ENCODE measurements at places on chromosomes 3 and 15. TPM values are rescaled to one million over a fixed set of nuclear protein-coding genes. Genes with fewer than 3 reads are reported as not detected.

DNA sequence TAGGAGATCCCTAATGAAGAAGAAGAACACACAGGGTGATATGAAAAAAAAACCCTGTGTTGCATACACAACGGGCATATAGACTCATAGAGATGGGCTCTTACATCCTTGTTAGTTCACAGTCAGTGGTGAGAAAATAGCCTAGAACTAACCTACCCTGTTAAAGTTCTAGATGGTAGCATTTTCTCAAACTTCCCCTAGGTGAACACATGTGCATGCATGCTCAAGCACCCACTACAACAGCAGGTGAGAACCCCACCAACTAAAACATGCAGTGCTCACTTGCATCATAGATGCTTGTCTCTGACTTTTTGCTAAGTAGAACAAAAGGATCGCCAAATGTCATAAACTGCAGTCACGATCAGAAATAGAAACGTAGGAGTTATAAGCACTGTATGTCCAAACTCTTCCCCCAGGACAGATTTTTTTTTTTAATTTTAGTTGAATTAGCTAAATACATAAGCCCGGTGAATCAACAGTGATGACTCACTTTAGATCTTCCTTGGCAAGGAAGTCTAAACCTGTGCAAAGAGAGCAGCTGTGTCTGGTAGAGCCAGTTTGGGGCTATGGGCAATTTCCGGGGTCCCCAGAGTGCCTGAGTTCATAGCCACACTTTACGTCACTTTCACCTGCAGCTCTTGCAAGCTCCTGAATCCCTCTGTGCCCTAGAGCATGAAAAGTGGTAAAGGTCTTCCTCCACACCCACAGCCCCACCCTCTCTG, 96.2 kb upstream of the SEMA6D start:
- no peak for DNase-seq

- DNase-seq = no peak
These were observed 283.4 kb downstream of the LSAMP start for GRCh38 chr3:116161575-116162525.

DNA sequence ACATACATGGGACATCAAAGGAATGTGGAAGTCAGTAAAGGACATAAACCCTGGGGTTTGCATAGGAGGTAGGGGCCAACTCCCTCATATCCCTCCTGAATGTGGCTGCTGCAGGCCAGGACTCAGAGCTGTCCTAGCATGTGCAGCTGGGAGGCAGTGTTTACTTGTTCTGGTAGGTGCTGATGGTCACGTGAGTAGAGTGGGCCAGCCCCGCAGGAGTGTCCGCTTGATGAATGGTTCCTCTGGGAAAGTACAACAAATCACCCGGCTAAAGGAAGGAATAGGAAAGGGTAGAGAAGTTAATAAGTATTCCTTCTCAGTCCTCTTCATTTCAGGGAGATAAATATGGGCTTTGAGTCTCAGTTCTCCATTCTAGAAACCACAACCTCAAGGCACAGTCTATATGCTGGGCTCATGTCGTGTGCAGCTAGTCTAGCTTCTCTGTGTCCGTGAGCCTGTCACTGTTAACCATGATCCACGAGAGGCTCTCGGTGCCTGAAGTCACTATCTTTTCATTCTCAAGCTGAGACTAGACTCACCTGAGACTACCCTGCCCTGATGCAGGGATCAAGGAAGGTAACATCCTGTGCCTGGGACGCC, 17.9 kb downstream of the RIOX2 start:
- DNase-seq = no peak

DNA sequence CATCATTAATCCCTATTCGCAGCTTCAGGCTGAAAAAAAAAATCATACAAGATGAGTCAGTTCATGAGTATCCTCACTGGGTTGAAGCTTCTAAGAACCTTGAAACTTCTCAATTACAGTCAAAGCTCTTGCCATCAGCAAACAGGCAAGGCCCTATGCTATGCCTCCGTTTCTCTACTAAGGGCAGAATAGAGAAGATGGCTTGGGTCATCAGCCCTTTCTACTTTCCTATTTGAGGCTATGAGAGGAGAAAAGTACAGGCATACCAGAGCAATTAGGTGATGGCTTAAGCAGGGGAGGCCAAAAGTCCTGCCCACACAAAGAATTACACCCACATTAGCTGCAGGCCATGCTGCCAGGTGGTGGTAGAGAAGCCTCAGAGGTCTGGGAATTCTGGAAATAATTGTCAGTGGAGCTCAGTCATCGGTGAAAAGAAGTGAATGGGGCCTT, 89.0 kb downstream of the MRPL46 start:
- DNase-seq = no peak

The LOXL1 gene
- 80.8 TPM for polyA plus RNA-seq

DNA sequence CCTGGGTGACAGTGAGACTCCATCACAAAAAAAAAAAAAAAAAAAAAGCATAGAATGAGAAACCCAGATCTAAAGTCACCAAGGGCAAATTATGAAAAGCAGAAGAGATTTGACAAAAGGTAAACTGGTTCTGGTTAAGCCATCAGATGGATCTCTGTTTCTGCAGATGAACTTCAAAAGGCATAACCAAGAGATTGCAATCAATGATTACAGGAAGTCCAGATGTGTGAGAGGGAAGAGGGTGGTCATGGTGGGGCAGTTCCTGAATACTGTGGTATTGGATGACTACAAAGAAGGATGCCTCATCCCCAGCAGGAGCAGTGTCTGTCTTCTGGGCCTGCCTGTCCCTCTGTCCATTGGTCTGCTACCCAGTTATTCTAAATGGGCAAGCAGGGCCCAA, 3.8 kb downstream of the P4HTM start:
- no peak for DNase-seq

DNA sequence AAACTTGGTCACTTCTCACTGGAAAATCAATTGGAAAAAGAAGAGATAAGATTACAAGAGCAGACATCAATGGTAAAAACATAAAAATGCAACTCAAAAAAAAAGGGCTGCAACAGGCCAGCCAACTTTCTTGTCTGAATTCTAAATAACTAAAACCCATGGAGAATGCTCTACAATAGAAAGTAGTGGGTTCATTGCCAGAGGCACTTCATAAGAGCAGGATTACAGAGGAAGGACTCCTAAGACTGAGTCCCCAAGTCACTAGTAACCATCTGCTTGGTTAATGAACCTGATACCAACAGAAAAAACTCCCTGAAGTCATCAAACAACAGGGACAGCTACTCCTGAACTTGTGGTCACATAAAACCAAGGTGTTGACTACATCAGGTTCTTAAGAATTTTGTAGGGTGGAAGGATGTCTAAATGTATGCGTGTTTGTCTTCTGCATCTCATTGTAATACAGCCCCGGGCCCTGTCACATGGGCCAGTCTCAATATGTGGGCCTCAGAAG, 148.6 kb downstream of the IMPG2 start:
- no peak for DNase-seq

GRCh38 chr15:39200586-39200985, 380.3 kb upstream of the THBS1 start:
- DNase-seq = no peak

DNA sequence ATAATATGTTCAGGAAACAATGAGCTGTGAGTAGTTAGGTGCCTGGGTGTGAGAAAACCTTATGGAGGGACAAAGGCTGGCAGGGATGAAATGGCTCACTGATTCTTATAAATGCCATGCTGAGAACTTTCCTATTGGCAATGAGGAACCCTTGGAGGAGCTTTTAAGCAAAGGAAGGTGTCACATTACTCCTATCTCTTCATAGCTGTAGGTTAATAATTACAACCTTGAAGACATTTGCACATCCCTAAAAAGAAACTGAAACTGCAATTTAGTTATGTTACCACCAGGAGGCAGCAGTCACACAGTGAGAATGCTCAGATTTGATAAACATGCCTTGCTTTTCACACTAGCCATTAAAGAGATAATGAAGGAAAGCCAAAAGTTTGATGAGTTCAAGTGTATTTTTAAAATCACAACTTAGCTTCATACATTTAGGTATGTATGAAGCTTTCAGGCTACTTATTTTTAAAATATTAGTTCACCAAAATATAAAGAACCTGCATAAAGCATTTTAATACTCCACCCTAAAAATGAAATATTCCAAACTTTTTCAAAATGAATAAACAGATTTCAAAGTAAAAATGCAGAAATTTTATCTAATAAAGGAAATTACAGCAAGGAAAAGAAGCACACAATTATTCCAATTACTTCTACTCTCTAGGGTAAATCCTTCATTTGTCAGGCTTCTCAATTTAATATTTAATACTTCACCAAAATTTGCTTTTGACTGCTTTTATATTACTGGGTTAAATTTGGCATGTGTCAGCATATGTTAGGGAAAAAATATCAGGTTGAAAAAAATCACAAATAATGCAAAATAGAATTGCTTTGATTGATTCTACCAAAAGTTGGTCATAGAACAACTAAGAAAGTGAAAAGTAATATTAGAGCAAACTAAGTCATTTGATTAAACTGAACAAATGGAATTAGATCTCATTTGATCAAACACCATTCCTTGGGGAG, 136.9 kb upstream of the SLC2A2 start:
- no peak for DNase-seq

- DNase-seq = no peak
These were observed 57.2 kb upstream of the TOPAZ1 start for GRCh38 chr3:44184319-44184953.

The TMEM62 gene
- polyA plus RNA-seq = 15.7 TPM

The FAM43A gene
- 6.7 TPM for polyA plus RNA-seq

The SLC25A20 gene
- polyA plus RNA-seq = 20.6 TPM

DNA sequence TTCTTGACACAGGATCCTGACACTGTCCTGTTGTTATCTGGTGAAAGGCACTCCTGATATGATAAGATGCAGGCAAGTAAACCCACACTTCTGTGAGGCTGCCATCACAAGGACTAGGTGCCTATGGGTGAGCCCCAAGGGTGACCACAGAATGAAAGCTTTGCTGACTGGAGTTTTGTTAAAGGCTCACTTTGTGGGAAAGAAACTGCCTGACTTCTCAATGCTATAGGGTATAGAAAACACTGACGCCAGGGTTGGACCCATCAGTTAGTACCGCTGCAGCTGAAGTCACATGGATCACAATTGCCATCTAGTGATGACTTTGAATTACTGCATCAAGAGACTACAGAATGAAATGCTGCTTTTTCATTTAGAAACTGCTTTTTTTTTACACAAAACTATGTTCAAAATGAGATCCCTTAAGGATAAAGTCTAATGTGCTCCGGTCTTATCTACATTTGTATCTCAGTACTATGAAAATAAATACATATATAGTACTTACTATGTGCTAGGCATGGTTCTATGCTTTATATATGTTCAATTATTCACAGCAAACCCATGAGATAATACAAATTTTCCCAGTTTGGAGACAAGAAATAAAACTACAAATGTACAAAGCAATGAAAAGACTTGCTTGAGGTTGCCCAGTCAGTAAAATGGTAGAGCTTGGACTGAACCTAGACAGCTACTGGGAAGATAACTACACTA, 64.2 kb upstream of the CMSS1 start:
- peak; percentile 36 for DNase-seq

- no peak for DNase-seq
These were observed 7.3 kb upstream of the CYP11A1 start for GRCh38 chr15:74374648-74375302.

The SLC27A2 gene
- polyA plus RNA-seq = 50.5 TPM

DNA sequence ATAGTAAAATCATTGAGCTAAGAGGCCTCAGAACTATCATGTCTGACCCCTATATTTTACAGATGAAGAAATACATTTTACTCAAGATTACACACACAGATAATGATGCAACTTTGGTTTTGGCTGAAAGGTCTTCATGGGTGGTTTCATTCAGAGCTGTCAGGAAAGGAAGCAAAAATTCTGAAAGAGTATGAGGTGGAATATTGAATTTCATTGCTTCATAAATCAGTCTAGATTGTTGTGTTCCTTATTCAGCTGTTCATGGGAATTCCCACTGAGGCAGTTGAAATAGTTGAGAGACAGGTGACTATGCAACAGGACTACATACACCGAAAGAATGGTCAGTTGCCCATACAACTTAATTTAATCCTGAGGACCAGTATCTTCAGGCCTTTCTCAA, 39.4 kb downstream of the CD200 start:
- DNase-seq = no peak

The TRH gene
- polyA plus RNA-seq = 0.51 TPM

GRCh38 chr3:44926172-44926571, 49.8 kb downstream of the ZDHHC3 start:
- DNase-seq = no peak

GRCh38 chr3:100412912-100413590, 11.7 kb downstream of the LNP1 start:
- DNase-seq = no peak

GRCh38 chr3:177778633-177779032, 581.4 kb upstream of the TBL1XR1 start:
- DNase-seq = no peak

Measured in right renal pelvis (tissue), 4 donors.